ENCODE measurements at places on chromosomes 1 and 21.

- DNase-seq, result no peak
Observed at GRCh38 chr1:8496473-8496872, 178.6 kb downstream of the SLC45A1 start.

DNA sequence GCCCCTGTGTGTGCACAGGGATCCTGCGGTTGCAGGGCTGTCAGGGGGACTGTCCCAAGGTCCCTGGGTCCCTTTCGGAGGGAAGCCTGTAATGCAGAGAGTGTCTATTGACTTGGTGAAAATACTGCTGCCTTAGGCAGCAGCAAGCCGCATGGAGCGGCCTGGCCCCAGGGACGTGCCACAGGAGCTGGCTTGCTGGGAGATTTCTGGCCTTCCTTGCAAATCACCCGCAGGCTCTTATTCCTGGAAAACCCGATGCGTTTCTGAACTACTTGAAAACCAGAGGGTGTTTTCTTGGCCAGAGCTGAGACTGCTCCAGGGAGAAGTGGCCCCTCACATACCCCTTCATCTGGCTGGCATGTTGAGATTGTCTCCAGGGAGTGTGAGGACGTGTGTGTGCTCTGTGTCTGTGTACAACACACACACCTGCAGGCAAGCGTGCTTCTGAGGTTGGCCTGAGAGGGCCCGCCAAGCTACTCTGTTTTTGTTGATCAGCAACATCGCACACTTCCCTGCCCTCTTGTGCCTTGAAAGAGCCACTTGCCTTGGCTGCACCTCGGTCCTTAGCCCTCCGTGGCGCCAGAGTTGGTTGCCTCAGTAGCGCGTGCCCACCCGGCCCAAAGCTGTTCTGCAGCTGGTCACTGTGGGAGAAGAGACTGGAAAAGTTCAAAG, 10.5 kb downstream of the PRDM16 start:
- DNase-seq, result no peak

DNA sequence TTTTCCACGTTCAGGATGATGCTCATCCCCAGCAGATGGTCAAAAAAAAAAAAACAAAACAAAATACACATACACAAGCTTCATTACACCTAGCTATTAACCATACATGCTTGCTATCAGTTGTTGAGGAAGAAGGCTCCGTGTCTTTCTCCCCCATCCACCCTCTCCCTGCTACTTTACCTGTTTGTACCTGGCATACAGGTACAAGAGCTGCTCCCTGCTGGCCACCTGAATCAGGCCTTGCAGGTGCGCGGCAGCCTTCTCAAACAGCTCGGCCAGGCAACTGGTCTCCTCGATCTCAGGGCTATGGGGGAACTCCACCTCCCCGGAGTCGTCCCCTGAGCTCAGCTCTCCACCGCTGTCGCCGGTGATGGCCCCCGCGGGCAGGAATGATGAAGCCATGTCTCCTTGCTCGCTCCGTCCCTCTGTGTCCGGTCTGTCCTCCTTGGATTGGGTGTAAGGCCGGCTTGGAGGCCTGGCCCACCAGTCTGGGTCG, 464 bp downstream of the ACBD6 start:
- no peak for DNase-seq

DNA sequence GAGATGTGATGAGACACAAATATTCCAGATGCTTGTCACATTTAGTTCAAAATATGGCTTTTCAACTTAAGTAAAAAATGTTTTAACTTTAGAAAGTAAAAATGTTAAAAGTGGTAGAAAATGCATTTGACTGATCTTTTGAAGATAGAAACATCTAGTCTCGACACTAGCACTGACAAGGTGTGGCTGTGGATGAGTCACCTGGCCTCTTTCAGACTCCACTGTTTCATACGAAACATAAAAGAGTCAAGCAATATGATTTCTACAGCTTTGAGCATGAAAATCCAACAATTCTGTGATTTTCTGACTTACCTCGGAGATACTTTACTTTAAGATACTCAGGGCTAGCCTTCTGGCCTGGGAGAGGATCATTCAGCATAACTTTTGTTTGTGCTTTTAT, 47.7 kb downstream of the TTC13 start:
- DNase-seq, result no peak

DNA sequence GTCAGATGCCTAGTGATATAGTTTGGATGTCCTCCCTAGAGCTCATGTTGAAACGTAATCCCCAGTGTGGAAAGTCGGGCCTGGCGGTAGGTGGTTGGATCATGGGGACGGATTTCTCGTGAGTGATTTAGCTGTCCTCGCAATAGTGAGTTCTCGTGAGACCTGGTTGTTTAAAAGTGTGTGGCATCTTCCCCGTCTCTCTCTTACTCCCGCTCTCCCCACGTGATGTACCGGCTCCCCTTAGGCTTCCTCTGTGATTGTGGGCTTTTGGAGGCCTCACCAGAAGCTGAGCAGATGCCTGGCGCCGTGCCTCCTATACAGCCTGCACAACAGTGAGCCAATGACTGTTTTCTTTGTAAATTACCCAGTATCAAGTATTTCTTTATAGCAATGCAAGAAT, 264.5 kb downstream of the TTLL7 start:
- DNase-seq, result no peak

- DNase-seq, result no peak
Observed at GRCh38 chr1:185894791-185895190, 160.6 kb downstream of the HMCN1 start.

DNA sequence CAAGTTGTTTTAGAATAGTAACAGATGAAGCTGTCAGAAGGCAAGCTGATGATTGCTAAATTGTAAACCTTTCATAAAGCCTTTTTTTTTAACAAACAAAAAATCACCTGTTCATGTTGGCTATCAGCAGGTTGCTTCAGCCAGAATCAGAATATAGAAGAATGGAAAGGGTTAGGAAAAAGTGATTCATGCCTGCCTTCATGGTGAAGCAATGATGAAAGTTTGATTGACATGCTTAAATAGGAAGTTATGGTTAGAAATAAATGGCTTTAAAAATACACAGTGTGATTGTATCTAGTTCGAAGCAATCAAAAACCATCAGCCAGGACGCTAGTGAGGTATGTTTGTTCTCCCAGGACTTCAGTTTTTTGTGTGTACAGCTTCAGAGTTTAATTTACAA, 37.9 kb downstream of the GABPA start:
- no peak for DNase-seq

- DNase-seq, result peak; percentile 82
Observed at GRCh38 chr1:58785442-58786058, 1.7 kb upstream of the JUN start.

DNA sequence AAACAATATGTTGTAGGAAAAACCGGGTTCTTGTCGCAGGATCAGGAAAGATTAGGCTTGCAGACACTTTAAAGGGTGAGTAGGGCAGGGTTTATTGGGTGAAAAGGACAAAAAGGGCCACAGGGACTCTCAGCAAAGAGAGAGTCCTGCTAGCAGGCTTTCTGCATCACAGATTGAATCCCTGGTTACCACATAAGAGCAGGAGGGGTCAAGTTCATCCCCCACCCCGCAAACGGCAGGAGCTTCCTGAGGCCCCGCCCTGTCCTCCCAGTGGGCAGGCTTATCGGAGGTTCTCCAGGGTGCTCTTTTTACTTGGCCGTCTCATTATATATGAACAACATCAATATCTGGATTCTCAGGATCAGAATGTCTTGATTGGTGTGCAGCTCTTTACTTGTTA, 47.7 kb downstream of the SYCP1 start:
- DNase-seq, result no peak

DNA sequence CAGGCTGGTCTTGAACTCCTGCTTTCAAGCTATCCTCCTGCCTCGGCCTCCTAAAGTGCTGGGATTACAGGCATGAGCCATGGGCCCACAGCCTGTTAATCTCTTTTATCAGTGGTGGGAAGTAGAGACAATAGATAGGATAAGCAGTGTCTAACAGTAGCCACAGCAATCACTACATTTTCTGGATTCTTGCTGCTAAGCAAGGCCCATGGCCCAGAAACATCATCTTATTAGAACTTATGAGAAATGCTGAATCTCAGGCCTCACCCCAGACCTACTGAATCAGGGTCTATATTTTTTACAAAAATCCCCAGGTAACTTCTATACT, 29.7 kb downstream of the IGFN1 start:
- DNase-seq, result no peak

GRCh38 chr1:58529284-58529683, 17.2 kb downstream of the OMA1 start:
- no peak for DNase-seq

- DNase-seq, result no peak
Observed at GRCh38 chr21:42225571-42226155, 6.7 kb downstream of the ABCG1 start.

DNA sequence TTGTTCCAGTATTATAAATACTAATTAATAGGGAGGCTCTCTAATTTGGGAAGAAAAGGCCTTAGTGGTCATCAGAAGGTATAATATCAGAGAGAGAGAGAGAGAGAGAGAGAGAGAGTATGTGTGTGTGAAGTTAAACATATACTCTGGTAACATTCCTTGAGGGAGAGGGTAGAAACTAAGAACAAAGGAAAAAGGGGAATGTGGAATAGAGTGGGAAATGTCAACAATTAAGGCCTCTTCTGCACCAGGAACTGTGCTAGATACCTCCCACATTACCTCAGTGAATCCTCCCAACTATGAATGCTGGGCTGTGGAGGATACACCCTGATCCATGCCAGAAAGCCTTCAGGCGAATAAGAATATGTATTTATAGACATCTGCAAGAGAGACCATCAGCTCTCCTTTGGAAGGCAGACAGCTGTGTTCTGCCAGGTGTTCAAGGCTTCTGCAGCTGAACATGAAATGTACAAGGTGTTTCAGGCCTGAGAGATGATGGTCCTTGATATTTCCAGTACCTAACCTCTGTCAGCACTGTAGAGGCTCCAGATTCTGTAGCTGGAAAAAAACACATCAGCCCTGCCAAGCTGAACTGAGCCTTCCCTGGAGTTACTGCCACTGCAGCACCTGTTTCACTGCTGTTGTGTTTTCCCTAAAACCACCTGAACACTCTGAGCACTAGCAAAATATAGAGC, 29.1 kb downstream of the TBX15 start:
- no peak for DNase-seq

DNA sequence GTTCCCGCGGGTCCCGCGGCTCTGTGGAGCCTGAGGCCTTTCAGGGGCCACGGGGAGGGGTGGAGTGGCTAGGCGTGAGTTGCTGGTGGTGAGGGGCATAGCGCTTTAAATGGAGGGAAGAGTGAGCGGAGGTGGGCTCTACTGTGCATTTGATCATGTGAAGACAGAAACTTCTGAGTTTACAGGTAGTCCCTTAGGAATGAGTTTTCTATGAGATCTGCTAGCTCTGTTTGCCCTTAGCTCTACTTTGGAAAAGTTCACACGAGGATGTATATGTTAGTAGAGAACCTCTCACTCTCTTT, 593 bp downstream of the ST6GALNAC3 start:
- DNase-seq, result no peak

- DNase-seq, result no peak
Observed at GRCh38 chr1:206785182-206785765, 13.0 kb upstream of the IL10 start.

DNA sequence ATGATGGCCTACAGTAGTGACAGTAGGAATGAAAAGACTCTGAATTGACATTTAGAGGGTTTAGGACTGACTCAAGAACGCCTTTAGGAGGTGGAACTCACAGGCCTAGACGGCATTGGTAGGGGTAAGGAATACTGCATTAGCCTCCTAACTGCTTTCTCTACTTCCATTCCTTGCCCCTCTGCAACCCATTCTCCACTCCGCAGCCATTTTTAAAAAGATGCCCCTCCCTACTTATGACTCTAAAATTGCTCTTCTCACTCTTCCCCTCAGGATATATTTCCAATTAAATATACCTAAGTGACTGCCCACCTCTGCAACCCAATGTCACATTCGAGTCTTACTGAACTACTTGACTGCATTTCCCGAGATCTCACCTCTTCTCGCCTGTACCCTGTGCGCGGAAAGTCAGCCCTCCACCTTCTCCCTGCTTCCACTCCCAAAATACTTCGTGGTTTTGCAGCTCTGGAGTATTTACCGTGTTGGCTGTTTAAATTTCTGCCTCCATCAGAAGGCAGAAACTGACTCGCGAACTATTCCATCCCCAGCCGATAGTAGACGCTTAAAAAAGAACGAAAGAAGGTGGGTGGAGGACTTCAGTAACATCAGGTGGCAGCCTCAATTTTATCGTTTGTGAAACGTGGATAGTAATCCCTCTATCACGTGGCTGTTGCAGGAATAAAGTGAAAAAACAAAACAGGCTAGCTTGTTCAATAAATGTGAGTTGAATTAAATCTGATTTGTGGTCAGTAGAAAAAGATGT, 1.1 kb upstream of the YBX1 start:
- peak; percentile 38 for DNase-seq

DNA sequence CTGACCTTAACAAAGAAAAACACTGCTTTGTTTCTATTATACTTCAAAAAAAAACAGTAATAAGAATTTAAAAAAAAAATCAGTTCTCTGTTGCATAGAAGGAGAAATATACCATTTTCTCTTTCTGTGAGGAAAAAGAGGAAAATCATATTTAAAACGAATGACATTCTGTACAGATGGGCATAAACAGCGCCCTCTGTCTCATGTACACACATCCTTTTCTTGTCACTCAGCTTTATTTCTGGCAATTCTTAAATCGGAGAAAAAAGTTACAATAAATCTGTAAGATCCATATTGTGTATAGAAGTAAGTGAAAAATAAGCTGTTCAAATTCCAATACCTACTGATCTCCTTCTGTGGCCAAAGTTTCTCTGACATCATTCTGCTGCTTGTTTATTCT, 245.4 kb downstream of the SMYD3 start:
- DNase-seq, result no peak

DNA sequence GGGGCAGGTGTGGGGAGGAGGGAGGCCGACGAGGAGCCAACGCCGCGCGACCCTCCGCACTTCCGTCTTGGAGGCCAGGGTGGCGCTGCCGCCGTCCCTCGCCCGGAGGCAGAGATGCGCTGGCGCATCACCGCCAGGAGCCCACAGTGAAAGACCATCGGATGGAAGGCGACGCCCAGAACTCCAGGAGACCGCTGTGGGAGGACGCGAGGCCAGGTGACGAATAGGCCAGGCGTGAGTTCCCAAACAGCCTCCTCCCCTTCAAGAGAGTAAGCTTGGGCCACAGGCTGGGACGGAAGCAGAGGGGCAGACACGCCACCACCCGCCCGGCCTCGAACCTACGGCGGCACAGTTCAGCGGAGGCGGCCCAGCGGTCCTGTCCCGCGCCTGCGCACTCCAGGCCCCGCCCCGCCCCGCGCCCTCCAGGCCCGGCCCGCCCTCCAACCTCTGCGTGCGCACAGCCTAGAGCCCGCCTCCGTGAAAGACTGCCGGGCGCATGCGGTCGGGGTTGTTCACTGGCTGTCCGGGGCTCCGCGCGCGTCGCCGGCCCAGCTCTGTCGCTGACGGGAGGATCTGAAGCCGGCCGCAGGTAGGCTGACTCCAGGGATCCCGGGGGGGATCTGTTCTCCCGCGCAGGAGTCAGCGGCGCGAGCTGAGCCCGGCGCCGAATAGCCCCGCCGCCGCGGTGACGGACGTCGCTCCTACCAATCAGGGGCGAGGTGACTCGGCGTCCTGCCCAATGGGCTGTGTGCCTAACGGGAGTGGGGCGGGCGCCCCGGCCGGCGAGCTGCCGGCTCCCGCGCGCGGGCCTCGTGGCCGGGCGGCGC, at the start of gene CTPS1:
Gene CTPS1, plus strand, starts transcription at position 456 of the 827 bp plus-strand sequence. CDS start 3,595 bp downstream, outside the sequence.
- DNase-seq, result peak; percentile 88

- no peak for DNase-seq
Observed at GRCh38 chr21:42150474-42151085, 68.4 kb upstream of the ABCG1 start.

All from ACHN (cell line).